Mesothelial cell of epicardium (in vitro differentiated cells): ENCODE measurements at places on chromosomes 12 and 14.

GRCh38 chr12:16130343-16130742 lies 147.1 kb downstream of the SLC15A5 start:
- H3K4me1 ChIP-seq = no peaks in the 10 kb centered on the region
- DNase-seq = no peak
- H3K27me3 ChIP-seq = no peaks in the 10 kb centered on the region
- H3K36me3 ChIP-seq = no peaks in the 10 kb centered on the region

- no peak overlapping the region for H3K27ac ChIP-seq
- H3K4me1 ChIP-seq = peaks cover 18% of the 10 kb centered on the region
- peaks cover 18% of the 10 kb centered on the region for H3K36me3 ChIP-seq
- H3K4me3 ChIP-seq = no peak overlapping the region
Observed at GRCh38 chr12:90990611-90991010, 14.2 kb downstream of the EPYC start.

GRCh38 chr12:71045781-71046180 lies 112.0 kb downstream of the TSPAN8 start:
- H3K4me1 ChIP-seq = peaks cover 6% of the 10 kb centered on the region
- no peak for DNase-seq
- no peak overlapping the region for H3K27ac ChIP-seq
- no peaks in the 10 kb centered on the region for H3K36me3 ChIP-seq

DNA sequence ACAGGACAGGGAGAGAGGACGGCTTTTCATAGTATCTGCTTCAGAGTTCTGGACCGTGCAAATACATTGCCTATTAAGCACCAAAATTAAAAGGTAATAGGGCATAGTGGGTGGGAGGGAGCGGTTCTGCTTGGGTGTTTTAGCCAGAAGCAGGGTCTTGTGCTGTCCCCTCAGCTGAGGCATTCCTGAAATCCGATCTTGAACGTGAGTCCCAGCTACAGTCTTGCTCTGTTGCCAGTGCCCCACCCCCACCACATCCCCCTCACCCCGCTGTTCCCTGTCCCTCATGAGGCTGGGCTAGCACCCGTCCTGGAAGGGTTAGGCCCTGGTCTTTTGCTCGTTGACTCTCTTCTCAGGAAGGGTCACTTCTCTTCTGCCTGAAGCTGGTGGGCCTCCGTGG lies 48.6 kb downstream of the AACS start:
- H3K27me3 ChIP-seq = no peaks in the 10 kb centered on the region
- no peak overlapping the region for H3K27ac ChIP-seq
- peaks cover 46% of the 10 kb centered on the region for H3K36me3 ChIP-seq
- H3K4me1 ChIP-seq = peaks cover 7% of the 10 kb centered on the region

DNA sequence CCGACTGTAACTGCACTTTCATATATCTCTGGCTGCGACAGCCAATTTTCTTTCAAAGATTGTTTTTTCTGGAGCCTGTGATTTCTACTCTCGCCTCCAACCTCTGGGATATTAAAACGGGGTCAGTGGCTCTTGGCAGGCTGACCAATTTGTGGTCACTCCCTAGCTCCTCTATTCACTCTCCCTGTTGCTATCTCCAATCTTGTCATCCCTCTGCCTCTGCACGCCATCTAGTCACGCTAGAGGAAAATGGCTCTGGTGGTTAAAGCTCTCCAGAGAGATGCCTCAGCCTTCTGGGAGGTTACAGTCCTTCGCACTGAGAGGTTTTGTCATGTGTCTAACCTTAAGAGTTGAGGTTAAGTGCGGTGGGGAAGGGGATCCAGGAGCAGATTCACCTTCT lies 59.8 kb upstream of the CISTR start:
- no peak overlapping the region for H3K27ac ChIP-seq
- H3K4me3 ChIP-seq = no peak overlapping the region
- peaks cover 12% of the 10 kb centered on the region for H3K27me3 ChIP-seq
- DNase-seq = no peak

GRCh38 chr12:122004633-122005071 lies 17.0 kb upstream of the BCL7A start:
- H3K27ac ChIP-seq = no peak overlapping the region
- no peak overlapping the region for H3K4me3 ChIP-seq
- H3K4me1 ChIP-seq = peaks cover 6% of the 10 kb centered on the region
- peaks cover 3% of the 10 kb centered on the region for H3K36me3 ChIP-seq

DNA sequence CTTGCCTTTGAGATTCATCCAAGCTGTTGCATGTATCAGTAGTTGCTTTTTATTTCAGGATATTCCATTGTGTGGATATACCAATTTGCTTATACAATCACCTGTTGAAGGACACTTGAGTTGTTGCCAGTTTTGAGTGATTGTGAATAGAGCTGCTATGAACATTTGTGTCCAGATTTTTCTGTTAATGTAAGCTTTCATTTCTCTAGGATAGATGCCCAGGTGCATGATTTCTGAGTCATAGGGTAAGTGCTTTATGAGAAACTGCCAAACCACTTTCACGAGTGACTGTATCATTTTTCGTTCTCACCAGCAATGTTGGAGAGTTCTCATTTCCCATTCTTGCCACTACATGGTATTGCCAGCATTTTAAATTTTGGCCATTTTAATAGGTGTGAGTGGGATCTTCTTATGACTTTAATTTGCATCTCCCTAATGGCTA lies 434.6 kb upstream of the RGS6 start:
- no peak for DNase-seq
- H3K4me1 ChIP-seq = peaks cover 8% of the 10 kb centered on the region
- peaks cover 9% of the 10 kb centered on the region for H3K36me3 ChIP-seq
- H3K4me3 ChIP-seq = no peak overlapping the region
- no peak overlapping the region for H3K27ac ChIP-seq
- H3K27me3 ChIP-seq = no peaks in the 10 kb centered on the region

- no peak overlapping the region for H3K27ac ChIP-seq
- DNase-seq = no peak
- H3K27me3 ChIP-seq = no peaks in the 10 kb centered on the region
- H3K4me3 ChIP-seq = no peak overlapping the region
- no peaks in the 10 kb centered on the region for H3K36me3 ChIP-seq
Observed at GRCh38 chr12:70842136-70842535, 78.4 kb downstream of the PTPRR start.

GRCh38 chr12:131471271-131471905 lies 239.5 kb upstream of the SFSWAP start:
- no peaks in the 10 kb centered on the region for H3K4me1 ChIP-seq
- DNase-seq = no peak
- no peak overlapping the region for H3K27ac ChIP-seq
- no peaks in the 10 kb centered on the region for H3K36me3 ChIP-seq
- no peak overlapping the region for H3K4me3 ChIP-seq

DNA sequence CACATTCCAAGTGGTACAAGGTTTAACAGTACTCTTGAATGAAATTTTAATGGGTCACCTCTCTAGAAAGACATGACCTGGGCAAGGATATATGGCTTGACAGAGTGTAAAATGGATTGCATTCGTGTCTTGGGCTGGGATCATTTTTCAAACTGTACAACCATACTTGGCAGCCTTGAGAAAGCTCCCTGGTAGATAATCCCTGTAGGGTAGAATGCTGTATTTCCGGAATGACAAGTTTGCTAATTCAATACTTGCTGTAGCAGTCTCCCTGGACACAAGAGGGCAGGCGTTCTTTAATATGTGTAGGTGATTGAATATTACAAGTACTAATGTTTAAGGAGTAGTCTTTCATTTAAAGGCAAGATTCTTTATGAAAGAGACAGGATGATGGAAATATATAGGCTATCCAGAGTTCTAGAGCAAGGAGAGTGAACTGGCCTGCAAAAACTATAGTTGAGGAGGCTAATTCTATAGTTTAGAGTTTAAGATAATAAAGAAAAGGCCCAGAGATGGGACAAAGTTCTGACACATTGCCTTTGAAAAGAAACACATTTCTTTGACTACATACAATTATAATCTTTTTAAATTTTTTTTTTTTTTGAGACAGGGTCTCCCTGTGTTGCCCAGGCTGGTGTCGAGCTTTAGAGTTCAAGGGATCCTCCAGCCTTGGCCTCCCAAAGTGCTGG lies 53.4 kb downstream of the PLBD1 start:
- peaks cover 15% of the 10 kb centered on the region for H3K4me1 ChIP-seq
- no peak for DNase-seq
- H3K4me3 ChIP-seq = no peak overlapping the region
- H3K27me3 ChIP-seq = no peaks in the 10 kb centered on the region
- peaks cover 24% of the 10 kb centered on the region for H3K36me3 ChIP-seq
- H3K27ac ChIP-seq = peak overlapping the region; percentile 75

- H3K27me3 ChIP-seq = peaks cover 3% of the 10 kb centered on the region
- H3K27ac ChIP-seq = no peak overlapping the region
- no peak for DNase-seq
- H3K4me1 ChIP-seq = no peaks in the 10 kb centered on the region
Observed at GRCh38 chr14:67469954-67470353, 18.6 kb downstream of the TMEM229B start.

GRCh38 chr12:2167231-2167630 lies 114.4 kb downstream of the CACNA1C start:
- peaks cover 25% of the 10 kb centered on the region for H3K4me1 ChIP-seq
- peaks cover 17% of the 10 kb centered on the region for H3K36me3 ChIP-seq
- no peak overlapping the region for H3K4me3 ChIP-seq
- H3K27ac ChIP-seq = no peak overlapping the region
- no peak for DNase-seq

- no peak for DNase-seq
- peaks cover 48% of the 10 kb centered on the region for H3K36me3 ChIP-seq
- H3K27me3 ChIP-seq = no peaks in the 10 kb centered on the region
Observed at GRCh38 chr14:94058674-94059138, 22.3 kb downstream of the DDX24 start.

GRCh38 chr14:94557327-94557726 lies 3.9 kb upstream of the SERPINA4 start:
- no peak overlapping the region for H3K4me3 ChIP-seq
- no peak overlapping the region for H3K27ac ChIP-seq
- H3K27me3 ChIP-seq = peaks cover 42% of the 10 kb centered on the region

- H3K4me3 ChIP-seq = no peak overlapping the region
- no peak overlapping the region for H3K27ac ChIP-seq
- no peaks in the 10 kb centered on the region for H3K4me1 ChIP-seq
- DNase-seq = no peak
- no peaks in the 10 kb centered on the region for H3K27me3 ChIP-seq
Observed at GRCh38 chr14:87955501-87955900, 37.5 kb downstream of the GALC start.

GRCh38 chr14:54797556-54797955 lies 105.1 kb downstream of the GCH1 start:
- peaks cover 3% of the 10 kb centered on the region for H3K36me3 ChIP-seq
- no peak overlapping the region for H3K4me3 ChIP-seq
- no peaks in the 10 kb centered on the region for H3K4me1 ChIP-seq
- no peak overlapping the region for H3K27ac ChIP-seq
- peaks cover 13% of the 10 kb centered on the region for H3K27me3 ChIP-seq
- DNase-seq = no peak

- no peak for DNase-seq
- H3K27ac ChIP-seq = no peak overlapping the region
- no peaks in the 10 kb centered on the region for H3K4me1 ChIP-seq
- no peak overlapping the region for H3K4me3 ChIP-seq
- no peaks in the 10 kb centered on the region for H3K27me3 ChIP-seq
Observed at GRCh38 chr12:92951006-92951405, 21.9 kb upstream of the EEA1 start.

DNA sequence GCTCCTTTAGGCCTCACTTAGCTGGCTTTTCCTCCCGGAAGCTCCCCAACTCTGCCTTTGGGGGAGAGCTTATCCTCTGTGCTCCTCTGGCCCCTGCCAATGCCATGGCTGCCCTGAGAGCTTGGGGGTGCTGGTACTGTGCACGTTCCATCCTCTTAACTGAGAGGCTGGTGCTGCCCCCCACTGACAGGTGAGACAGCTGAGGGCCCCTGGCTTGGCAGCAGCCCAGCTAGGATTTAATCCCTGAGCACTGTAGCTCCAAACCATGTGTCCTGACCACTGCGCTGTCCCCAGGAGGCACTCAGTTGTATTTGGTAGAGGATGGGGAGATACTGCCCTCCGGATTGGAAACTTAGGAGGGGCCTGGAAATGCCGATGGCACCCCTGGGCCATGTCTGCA lies 46.1 kb downstream of the UBE3B start:
- DNase-seq = no peak
- no peak overlapping the region for H3K4me3 ChIP-seq
- H3K27me3 ChIP-seq = no peaks in the 10 kb centered on the region
- H3K4me1 ChIP-seq = no peaks in the 10 kb centered on the region
- H3K27ac ChIP-seq = no peak overlapping the region

- H3K27me3 ChIP-seq = no peaks in the 10 kb centered on the region
- no peaks in the 10 kb centered on the region for H3K4me1 ChIP-seq
- no peak overlapping the region for H3K4me3 ChIP-seq
- H3K36me3 ChIP-seq = no peaks in the 10 kb centered on the region
Observed at GRCh38 chr14:24665440-24665991, 31.5 kb upstream of the GZMB start.

DNA sequence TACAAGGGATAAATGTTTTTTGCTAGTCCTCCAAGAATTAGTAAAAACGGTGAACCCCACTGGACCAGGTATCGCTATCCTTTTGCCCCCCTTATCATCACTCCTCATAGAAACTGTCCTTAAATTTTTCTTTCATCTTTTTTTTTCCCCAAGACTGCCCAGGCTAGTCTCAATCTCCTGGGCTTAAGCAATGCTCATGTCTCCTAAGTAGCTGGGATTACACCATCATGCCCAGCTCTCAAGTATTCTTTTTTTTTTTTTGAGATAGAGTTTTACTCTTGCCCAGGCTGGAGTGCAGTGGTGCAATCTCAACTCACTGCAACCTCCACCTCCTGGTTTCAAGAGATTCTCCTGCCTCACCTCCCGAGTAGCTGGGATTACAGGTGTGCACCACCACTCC lies 9.7 kb downstream of the IRF2BPL start:
- H3K4me1 ChIP-seq = peaks cover 41% of the 10 kb centered on the region
- H3K4me3 ChIP-seq = no peak overlapping the region
- H3K27ac ChIP-seq = no peak overlapping the region
- no peak for DNase-seq
- H3K36me3 ChIP-seq = no peaks in the 10 kb centered on the region

DNA sequence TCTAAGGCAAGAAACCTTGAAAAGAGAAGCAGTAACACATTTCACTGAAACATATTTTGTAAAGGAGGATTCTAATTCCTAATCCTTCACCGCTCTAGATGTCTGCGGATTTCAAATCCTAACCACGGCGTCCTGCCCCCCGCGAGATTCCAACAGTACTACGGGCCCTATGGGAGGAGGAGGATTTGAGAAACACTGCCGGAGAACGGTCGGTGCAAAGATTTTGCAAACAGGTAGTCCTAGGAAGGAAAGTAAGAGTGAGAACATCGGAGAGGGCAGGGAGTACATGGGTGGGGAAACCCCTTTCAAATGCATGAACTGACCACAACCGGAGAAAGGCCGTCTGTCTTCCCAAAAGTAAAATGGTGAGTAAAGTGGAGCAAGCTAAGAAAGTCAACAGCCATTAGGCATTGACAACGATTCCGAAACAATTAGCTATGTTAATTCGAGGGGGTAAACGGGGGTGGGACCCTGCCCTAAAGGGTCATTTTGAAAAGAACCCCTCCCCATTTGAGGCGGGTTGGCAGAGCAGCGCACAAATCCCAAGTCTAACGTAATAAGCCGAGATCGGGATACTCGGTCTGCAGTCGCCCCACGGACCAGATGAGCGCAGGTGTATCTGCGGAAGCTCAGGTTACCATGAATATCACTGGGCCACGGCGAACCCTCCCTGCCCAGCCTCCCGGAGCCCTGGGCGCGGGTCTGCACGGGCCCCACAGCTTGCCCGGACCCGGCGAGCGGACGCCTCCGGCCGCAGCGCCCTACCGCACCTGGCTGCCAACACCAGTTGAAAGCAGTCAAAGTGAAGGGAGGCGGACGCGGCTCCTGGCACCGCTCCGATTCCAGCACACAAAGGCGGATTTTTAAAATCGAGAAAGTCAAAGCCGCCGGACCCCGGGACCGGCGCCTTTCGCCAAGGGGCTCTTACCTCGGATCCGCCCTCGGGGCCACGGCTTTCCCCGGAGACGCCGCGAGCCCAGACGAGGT lies 662 bp downstream of the EPS8 start:
- H3K4me1 ChIP-seq = peaks cover 21% of the 10 kb centered on the region
- peak overlapping the region; percentile 77 for H3K27ac ChIP-seq
- H3K36me3 ChIP-seq = peaks cover 4% of the 10 kb centered on the region
- peak overlapping the region; percentile 84 for H3K4me3 ChIP-seq
